ENCODE measurements at places on chromosomes 1 and 21. TPM values are rescaled to one million over a fixed set of nuclear protein-coding genes. Genes with fewer than 3 reads are reported as not detected.

DNA sequence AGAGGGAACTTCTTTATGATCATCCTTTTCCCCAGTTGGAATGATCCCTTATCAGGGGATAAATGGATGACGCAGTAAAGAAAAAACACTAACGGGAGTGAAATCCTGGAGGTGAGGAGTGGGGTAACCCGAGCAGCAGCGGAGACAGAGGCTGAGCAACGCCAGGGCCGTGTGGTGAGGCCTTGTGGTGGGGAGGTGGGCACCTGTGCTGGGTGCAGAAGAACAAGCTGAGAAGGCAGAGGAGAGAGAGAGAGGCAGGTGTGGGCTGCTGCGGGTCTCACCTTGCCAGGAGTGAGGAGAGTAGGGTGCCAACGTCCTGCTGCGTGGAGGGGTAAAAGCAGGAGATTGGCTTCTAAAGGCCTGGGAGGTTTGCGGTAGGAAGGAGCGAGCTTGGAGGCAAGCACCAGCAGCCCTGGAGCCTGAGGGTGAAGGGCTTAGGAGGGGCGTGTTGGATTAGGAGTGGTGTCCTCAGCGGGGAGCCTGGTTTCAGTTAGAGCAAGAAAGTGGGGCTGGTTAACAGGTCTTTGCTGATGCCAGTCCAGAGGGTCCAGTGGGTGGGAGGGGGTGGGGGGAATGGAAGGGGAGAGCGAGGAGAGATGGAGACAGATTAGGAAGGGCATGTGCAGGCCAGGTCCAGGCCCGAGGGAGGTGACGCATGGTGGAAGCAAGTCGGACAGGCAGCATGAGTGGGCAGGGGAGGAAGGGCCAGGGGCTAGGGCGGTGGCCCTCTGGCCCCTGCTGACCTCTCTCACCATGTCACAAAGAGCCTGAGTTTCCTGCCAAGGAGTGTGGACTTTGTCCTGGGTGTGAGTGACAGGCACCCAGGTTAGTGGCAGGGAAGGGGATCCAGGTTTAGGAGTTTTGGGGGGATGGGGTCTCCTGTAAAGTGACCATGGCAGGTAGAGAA, 36.7 kb upstream of the LHX4 start:
- no peak for DNase-seq

- DNase-seq, result no peak
These were observed 9.0 kb downstream of the TRAF5 start for GRCh38 chr1:211335522-211336157.

DNA sequence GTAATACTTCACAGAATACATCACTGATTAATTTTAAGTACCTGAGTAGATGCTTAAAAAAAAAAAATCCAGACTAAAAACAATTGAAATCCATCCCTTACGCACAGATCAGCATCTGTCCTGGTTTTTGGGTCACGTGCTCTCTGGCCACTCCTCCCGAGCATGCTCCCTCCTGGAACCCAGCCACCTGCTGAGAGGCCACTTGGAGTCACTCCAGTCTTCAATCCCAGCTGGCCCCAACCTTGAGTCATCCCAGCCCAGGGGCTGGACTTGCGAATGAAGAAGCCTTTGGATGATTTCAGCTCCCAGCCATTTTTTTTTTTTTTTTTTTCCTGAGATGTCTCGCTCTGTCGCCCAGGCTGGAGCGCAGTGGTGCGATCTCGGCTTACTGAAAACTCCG, 8.9 kb downstream of the MAP1LC3C start:
- peak; percentile 98 for DNase-seq

DNA sequence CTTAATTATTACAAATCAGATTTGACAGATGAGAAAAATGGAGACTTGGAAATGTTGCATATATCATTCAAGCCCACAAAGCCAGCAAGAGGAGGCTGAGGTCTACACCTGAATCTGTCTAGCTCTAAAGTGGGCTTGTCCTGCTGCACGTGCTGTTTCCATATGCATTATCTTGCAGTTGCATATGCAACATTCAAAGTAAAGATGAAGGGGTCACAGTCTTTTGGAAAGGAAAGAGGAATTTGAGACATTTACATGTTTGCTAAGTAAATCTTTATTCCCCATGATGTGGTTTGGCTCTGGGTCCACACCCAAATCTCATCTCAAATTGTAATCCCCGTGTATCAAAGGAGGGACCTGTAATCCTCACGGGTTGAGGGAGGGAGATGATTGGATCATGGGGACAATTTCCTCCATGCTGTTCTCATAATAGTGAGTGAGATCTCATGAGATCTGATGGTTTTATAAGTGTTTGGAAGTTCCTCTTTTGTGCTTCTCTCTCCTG, 98.3 kb downstream of the BACH1 start:
- DNase-seq, result no peak

DNA sequence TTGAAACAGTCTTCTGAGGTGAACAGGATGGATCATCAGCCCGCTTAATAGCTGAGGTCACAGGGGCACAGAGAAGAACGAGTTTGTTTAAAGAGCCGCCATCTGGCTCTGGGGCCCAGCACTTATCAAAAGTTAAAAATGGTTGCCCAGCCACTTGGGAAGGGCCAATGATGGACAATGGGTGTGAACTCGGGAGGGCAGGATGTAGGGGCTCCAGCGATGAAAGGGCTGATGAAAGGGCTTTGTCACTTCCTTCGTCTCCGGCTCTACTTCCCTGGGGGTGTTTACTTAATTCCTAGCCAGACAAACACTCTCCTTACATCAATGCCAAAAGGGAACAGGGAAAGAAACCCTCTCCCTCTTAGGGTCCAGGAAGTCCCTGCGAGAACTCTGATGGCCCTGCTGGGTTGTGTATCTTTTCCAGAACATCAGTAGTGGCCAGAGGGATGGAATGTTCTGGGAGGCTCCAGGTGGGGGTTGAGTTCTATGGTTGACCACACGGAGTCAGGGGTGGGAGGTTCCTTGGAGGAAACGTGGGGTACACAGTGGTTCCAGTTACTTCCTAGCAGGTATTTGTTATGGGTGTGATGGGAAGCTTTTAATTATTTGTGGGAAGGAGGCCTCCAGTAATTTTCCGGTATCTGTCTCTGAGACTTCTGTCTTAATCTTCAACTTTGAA, 9.0 kb upstream of the ABCG1 start:
- peak; percentile 23 for DNase-seq

DNA sequence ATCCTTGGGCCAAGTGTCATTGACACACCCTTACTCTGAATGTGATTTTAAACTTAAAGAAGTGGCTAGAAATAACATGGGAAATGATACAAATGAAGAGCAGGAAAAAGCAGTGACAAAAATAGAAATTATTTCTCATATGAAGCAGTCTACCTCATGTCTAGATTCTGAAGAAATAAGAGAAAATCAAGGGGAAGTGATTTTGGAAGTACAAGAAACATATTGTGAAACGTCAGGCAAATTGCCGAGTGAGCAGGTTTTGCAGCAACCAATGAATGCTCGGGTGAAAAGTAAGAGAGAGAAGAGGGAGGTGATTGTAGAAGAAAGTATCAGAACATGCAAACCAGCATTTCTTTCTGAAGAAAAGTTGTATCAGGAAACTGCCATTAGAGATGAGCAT, 130.7 kb downstream of the MACF1 start:
- DNase-seq, result no peak

DNA sequence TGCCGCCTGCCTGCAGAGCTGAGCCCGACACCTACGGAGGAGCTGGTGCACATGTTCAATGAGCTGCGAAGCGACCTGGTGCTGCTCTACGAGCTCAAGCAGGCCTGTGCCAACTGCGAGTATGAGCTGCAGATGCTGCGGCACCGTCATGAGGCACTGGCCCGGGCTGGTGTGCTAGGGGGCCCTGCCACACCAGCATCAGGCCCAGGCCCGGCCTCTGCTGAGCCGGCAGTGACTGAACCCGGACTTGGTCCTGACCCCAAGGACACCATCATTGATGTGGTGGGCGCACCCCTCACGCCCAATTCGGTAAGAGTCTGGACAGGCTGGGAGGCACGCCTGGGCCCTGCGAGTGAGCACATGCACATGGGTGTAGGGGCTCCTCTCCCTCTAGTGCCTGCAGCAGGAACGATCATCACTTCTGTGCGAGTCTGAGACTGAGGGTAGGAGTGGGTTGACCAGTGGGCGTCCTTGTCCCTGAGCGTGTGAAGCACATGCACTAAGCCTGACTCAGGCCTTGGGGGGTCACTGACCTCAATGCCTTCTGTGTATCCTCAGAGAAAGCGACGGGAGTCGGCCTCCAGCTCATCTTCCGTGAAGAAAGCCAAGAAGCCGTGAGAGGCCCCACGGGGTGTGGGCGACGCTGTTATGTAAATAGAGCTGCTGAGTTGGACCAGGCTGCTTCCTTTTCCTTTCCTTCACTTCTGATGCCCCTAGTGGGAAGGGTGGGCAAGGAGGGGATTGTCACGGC, 6.9 kb downstream of the DMAP1 start:
- no peak for DNase-seq

- no peak for DNase-seq
These were observed 31.3 kb downstream of the INPP5B start for GRCh38 chr1:37915476-37916093.

The FTCD gene
- not detected for total RNA-seq

The ATAD3B gene
- total RNA-seq, result 8.0 TPM

The NTMT2 gene
- not detected for total RNA-seq

The CTSE gene
- total RNA-seq, result not detected

DNA sequence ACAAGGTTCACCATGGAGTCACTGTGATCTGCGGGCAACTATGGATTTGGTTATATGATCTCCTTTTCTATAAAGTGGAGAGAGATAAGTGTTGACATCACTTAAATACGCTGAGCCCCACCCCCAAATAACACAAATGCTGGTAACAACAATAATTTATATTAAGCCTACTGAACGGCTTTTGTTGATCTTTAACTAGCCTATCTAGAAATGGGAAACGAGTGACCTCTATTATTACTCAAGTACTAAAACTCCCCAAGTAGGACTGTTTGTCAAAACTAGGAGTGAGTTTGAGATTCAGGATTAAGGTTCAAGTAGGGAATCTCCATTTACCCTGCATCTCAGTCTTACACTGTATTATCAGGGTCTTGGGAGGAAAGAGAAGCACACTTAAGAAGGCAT, 52.2 kb downstream of the MAP3K7CL start:
- DNase-seq, result peak; percentile 52

- DNase-seq, result peak; percentile 38
These were observed 68.7 kb upstream of the ADGRL2 start for GRCh38 chr1:81731989-81732388.

The MAPKAPK2 gene
- total RNA-seq, result 46.9 TPM

The PLK3 gene
- total RNA-seq, result 11.3 TPM

The SIM2 gene
- total RNA-seq, result 5.1 TPM

DNA sequence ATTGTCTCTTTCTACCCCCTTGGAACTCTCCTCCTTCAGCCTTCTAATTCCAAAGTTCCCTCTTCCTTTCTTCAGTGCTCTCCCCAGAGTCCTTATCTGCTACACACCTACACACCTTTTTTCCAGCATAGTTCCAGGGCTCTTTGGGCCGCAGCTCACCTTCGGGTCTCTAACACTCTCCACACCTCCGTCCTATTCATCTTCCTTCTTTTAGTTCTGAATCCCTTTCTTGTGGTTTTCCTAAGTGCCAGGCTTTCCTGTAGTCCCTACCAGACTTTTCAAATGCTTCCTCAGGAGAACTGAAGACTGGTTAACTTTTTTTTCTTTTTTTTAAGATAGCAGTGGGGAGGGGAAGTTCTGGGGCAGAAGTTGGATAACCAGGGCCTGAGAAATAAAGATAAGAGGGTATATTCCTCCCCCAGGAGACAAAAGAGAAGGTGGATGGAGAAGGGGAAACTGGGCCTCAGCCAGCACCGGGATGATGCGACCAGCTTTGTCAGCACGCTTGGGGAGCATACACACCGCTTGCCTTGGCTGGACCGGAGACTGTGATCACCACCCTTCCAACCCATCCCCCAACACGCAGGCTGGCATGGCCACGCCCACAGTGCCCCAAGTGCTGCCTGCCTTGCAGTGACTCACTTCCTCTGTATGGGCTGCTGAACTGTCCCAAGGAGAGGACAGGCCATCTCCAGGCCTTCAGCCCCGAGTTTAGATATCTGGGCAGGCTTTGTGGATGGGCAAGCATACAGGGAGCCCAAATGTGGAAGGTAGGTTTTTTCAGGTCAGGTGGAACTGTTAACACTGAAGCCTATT, 2.5 kb upstream of the CERS2 start:
- peak; percentile 99 for DNase-seq

DNA sequence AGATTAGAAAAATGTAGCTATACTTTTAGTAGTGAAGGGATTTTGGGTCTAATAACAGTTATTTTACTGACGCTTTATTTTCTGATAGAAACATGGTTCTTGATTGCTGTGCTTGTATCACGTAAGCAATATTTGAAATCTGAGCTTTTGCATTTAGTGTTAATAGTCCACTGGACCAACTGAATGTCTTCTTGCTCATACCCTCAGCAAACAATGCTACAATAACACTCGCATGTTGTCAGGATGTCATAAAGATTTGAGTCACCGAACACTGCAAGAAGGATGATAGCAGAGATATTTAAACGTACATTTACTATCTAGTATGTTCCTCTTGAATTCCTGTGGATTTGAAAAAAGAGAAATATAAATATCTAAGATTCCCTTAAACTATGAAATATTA, 7.5 kb downstream of the DYRK1A start:
- peak; percentile 23 for DNase-seq

DNA sequence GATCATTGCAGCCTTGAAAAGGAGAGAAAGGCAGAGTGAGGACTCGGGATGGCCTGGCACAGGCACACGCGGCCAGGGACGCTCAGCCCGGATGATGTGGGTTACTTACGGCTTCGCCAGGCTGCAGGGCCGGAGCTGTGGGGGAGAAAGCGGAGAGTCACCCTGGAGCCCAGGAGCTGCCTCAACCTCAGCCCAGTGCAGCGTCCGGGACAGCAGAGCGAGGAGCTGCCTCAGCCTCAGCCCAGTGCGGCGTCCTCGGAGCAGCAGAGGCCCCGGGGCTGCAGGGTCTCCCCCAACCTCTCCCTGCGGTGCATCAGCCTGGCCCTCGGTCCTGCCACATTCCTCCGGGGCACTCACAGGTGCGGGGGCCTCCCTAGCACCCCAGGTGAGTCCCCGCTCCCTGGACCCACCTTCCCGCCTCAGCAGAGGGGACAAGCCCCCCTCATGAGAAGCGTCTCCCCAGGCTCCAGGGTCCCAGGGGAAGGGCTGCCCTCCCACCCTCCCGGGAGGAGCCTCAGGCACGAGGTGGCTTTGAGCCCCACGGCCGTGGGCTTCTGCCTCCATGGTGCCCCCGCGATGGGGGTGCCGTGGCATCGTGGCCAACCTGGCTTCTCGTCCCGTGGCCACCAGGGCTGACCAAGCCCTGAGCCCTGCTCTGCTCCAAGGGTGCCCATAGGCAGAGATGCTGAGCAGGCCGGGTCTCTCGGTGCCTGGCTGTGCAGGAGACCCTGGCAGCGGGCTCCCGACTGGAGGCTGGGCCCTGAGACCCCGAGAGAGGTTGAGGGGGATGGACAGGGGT, 10.5 kb upstream of the RNF223 start:
- DNase-seq, result no peak

DNA sequence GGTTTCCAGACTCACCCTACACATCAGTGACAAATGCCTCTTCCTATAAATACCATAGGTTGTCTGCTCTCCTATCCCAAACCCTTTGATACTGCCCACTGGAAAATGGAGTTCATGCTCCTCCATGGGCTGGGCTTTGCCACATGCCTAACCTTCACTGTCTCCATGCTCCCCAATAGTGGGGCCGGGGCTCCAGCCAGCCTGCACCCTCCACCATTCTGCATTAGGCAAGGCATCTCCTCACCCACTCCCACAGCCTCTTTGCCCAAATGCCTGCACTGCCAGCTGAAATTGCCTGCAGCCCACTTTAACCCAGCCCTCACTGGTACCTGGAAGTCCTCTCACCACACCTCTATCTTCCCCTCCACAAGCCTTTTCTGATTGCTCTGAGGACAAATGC, 18.2 kb upstream of the MPZL1 start:
- no peak for DNase-seq

The NBPF1 gene
- total RNA-seq, result 19.8 TPM

GRCh38 chr1:12770620-12771019, 2.9 kb upstream of the PRAMEF12 start:
- no peak for DNase-seq

Data from A172 (cell line).